ENCODE measurements at places on chromosomes 2 and 18.

DNA sequence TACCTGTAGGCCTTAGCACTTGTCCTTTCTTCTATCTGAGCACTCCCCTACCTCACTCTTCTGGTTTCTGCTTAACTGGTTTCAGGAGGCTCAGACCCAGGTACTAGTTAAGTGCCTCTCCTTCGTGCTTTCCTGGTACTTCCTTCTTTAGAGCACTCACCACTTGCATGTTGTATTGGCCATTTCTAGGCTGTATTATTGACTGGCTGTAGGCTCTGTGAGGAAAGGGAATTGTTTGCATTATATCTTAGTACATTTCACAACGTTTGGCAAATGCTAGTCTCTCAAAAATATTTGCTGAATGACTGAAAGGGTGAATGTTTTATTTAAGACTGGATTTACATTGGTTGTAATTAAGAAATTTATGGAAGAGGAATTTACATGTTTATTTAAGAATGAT is 36.0 kb upstream of the SCN1A start:
- no peak for DNase-seq

GRCh38 chr2:215215637-215216036 is 77.2 kb upstream of the ABCA12 start:
- DNase-seq, result no peak

DNA sequence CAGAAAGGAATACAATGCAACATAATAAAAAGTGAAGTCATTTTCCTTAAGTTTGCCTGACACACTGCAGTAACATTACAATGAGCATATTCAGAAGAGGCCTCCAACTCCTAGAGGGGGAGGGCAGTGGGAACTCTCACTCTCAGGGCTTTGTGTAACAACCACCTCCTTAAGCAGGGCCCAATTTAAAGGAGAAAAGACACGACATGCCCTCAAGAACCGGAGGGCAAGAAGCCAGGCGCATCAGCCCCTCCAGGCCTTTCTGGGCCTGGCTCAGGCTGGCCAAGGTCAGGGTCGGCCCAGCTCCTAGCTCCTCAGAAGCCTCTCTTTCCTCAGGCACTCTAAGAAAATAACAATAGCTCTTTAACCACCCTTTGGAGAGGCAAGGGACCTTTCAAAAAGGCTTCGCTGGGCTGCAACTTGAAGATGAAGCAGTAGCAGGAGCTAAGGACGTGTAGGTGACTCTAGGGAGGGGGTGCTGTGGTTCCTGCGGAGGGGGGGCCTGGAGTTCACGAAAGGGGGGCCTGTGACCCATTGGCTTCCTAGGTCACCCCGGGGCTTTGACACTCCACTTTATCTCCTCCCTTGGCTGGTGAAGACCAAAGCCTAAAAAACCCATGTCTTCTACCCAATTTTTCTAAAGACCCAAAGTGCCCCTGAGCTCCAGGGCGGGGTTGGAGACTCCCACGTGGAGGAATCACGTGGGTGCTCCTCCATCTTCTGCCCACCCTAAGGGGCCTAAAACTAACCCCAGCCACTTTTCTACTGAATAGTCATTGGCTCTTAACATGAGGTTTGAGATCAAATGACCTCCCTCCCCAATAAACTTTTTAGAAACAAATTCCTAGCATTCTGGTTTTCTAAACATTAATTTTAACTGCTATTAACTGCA is 13.3 kb downstream of the SERTAD2 start:
- DNase-seq, result no peak

DNA sequence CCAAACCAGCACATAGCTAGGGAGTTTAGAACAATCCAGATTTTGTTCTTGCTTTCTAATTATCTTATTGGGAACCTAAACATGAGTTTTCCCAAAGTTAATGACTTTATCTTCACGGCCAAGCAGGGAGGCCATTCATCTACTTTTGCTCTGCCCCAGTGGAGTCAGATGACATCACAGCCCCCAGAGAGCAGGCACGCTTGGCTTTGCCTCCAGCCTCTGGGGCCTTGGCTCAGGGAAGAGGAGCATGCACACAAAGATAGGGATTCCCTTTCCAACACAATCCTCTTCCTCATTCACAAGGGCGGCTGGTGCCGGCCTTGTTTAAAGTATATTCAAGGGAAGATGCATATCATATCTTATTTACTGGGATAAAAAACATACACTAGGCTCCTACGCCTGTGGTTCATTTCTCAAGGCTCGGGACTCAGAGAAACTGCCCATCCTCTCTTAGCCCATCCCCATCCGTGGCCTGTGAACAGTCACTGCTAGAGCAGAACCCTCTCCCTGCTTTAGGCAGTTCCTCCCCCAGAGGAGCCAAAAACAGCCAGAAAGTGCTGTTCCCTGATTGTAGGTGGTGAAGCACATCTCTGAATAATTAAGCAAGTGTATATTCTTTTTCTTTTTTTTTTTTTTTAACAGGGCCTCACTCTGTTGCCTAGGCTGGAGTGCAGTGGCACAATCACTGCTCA is 21.2 kb downstream of the TGFA start:
- DNase-seq, result no peak

GRCh38 chr2:240785424-240786335 is 34.3 kb downstream of the KIF1A start:
- DNase-seq, result no peak

DNA sequence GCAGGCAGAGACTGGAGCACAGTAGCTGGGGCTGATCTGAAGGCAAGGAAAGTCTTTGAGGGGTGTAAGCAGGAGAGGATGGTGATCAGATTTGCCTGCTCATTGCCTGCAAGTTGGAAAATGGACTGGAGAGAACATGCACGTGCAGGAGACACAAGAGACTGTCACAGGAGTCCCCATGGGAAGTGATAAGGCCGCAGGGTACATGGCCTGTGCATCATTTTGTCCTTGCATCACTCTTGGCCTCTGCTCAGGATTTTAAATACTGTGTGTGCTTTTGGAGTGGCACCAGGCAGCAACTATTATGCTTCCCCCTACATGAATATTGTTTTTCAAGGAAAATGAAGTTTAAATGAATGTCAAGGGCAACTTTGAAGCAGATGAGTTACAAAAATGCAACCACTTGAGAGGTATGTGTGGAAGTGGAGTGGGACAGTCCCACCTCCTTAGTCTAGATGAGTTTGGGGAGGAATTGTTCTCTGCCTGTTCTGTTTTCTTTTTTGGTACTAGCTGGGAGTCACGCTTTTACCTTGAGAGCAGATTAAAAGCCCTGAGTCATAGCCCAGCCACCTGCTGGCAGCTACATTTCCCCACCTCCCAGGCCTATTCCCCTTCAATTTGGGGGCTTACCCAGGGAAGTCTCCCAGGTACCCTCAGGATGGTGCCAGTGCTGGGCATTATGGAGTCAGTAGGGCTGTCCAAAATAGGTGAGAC is 19.3 kb downstream of the MAPK4 start:
- DNase-seq, result no peak

- DNase-seq, result no peak
Measured at GRCh38 chr18:42268798-42269197, 313.8 kb downstream of the PIK3C3 start.

DNA sequence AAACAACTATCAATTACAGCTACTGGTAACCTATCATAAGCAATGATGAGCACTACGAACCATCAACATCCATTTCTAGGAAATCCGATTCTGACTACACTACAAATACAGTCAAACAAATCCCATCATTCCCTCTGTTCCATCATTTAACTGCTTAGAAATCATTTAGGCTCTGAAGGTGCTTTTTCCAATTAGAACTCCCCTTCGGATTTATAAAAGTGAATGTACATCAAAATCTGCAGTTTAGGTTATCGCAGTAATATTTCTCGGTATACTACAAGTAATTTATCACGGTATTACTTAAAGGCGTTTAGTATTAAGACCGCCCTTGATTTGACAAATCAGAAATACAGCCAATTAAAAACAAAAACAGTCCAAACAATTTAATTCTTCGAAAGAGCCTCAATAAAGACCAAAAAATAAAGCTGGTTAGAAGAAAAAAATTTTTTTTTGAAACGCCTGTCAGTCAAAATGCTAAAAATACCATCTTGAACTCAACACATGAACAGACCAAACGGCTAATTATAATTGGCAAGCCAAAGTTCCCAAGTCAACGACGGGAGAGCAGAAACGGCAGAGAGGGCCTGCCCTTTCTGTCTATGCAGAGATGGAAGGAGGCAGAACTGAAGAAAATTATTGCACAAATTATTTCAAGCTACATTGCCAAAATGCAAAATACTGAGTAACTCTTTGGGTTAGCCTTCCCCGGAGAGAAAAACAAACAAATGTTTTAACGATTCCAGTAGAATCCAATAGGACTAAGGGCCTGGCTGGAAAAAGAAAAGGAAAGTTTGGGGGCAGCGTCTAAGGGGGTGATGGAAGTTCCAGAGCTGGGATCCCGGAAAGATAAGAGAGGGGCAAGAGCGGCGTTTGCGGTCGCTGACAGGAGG is 1.2 kb downstream of the VPS54 start:
- peak; percentile 24 for DNase-seq

DNA sequence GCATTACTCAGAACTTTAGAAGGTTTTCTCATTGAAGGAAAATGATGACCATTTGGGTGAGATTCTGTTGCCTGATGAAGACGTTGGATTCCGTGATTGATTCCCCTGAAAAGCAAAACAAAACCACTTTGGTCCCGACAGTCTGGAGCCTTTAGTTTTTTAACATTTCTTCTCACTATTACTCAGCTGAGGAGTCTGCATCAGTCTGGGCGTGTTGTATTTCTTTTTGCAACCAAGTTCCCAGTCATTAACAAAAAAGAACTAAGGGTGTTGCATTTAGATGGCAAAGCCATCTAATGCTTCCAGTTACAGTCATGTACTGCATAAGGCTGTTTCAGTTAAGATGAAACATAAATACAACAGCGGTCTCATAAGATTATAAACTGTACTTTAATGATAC is 343.1 kb upstream of the CDH2 start:
- DNase-seq, result no peak

DNA sequence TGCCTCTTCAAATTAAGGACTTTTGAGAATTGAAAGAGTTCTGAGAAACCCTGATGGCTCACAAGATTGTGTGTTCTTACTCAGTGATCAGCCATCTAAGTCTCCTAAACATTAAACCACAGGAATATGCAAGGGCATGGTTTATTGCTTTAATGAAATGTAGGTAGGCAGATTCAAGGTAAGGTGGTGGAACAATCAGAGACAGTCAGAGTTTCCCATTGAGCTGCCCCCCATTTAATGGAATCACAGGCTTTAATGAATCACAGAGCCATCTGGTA is 107.8 kb upstream of the LRATD1 start:
- no peak for DNase-seq

DNA sequence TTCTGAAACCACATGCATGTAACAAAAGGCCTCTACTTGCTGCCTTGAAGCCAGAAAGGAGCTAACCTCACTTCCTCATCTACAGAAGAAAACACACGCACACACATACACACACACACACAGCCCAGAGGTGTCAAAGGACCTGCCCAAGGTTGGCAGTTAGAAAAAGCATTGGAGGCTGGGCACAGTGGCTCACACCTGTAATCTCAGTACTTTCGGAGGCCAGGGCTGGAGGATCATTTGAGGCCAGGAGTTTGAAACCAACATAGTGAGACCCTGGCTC is 125.9 kb upstream of the RNF152 start:
- DNase-seq, result no peak

- no peak for DNase-seq
Measured at GRCh38 chr2:71671203-71671854, 218.0 kb downstream of the DYSF start.

DNA sequence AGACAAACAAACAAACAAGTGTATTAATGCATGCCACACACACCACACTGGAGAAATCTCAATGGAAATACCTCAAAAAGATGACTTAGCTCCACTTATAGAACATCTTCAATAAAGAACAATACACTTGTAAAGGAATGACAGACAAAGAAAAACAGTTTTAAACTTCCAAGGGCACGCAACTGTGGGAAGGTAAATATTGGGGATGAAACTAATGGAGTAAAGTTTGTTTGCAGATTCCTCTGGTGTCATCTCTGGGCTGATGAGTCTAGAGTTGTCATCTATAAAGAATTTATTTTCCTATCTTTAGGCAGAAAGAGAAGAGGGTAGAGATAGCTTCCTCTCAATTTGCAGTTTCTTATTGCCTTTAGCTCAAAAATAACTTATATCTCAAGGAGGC is 144.0 kb upstream of the ZC3H15 start:
- no peak for DNase-seq

- no peak for DNase-seq
Measured at GRCh38 chr18:54923339-54923956, 35.8 kb downstream of the CCDC68 start.

- DNase-seq, result peak; percentile 70
Measured at GRCh38 chr2:98455494-98455976, 10.9 kb downstream of the INPP4A start.

- no peak for DNase-seq
Measured at GRCh38 chr2:107719836-107720235, 106.9 kb upstream of the RGPD4 start.
